Stimulated activated CD4-positive, alpha-beta T cell treated with anti-CD3 and anti-CD28 coated beads, Interleukin-12 subunit alpha, Interleukin-12 subunit beta, amount 100 ng/mL, for 24 hours (primary cell): ENCODE measurements at places on chromosomes 4 and X.

GRCh38 chr4:83125738-83126141, 11.2 kb upstream of the PLAC8 start:
- DNase-seq = no peak

DNA sequence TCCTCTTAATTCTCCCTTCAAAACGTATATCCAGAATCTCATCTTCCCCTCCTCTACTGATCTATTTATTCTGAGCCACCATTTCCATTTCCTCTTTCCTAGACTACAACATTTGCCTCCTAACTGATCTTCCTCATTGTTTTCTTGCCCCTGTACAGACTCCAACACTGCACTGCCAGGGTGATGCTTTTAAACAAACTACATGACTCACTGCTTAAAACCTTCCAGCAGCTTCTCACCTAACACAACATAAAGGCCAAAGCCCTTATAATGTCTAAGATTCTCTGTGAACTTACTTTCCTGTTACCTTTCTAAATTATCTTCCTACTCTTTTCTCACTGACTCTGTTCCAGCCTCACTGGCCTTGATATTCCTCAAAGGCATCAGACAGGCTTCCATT, 161.0 kb upstream of the HS3ST1 start:
- no peak for DNase-seq

DNA sequence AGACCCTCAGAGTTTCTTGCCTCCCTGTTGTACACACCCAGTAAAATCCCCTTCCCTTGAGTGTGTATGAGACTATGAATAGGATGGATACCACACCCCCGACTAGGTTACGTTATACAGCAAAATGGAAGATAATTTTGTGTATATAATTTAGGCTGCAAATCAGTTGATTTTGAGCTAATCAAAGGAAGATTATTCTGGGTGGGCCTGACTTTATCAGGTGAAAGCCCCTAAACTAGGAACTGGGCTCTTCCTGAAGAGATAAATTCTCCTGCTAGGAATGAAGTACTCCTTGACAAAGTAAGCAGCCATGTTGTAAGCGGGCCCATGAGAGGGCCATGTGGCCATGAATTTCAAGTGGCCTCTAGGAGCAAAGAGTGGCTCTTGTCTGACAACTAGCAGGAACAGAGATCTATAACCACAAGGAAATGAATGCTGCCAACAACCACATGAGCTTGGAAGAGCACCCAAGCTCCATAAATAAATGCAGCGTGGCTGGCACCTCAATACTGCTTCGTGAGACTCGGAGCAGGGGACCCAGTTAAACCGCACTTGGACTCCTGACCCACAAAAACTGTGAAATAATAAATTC, 646.4 kb downstream of the IL1RAPL1 start:
- DNase-seq = no peak

DNA sequence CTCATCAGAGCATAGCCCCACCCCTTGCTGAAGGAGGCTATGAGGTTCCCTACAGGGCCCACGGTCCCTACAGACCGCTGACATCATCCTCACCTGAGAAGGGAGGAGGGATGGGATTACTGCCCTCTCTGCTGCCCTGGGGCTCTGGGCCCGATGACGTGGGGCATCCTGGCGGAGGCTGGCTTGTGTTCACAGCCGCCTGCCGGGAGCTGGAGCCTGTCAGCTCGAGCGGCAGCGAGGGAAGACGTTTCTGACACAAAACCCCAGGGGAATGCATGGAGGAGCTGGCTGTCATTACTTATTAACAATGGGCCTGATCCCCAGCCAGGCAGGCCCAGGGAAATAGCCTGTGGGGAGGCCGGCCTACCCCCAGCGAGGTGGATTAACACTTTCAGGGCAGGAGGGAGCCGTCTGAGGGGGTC, 106.6 kb upstream of the ATP6AP2 start:
- DNase-seq = no peak

DNA sequence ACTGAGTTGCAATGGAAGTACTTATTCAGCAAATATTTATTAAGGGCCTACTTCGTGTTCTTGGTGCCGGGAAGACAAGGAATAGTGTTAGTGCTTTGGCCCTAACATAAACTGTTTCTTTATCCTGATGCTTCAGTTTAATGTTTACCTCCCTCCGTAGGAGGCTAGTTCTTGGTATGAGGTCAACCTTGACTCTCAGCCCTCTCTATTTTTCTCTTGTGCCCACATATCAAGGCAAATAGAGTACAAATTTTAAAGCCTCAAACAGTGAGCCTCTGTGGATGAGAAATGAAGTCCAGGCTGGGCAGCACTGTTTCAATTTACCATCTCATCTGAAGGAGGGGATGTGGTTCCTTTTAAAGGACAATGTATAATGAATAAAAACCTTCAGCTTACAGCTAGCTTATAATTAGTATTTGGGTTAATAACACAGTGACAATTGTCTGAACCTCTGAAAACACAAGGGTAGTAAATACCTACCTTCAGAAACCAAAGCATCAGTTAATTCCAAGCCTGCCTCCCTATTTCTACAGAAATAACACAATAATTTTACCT, 68.5 kb downstream of the SH3RF1 start:
- no peak for DNase-seq

DNA sequence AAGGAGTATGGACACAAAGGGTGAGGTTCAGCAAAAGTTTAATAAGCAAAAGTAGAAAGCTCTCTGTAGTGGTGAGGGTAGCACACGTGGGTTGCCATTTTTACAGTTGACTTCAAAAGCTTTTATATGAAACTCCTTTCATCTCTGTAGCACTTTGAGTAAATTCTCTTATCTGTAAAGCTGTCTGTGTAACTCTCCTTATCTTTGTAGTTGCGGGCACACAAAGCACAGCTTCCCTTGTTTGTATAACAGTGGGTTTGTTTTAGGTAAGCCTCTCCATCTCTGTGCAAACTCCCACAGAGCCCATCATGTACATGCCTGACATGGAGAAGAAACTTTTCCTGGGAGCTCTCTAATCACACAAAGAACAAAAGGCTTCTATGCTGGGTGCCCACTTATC, 325.9 kb upstream of the PABPC5 start:
- DNase-seq = no peak

DNA sequence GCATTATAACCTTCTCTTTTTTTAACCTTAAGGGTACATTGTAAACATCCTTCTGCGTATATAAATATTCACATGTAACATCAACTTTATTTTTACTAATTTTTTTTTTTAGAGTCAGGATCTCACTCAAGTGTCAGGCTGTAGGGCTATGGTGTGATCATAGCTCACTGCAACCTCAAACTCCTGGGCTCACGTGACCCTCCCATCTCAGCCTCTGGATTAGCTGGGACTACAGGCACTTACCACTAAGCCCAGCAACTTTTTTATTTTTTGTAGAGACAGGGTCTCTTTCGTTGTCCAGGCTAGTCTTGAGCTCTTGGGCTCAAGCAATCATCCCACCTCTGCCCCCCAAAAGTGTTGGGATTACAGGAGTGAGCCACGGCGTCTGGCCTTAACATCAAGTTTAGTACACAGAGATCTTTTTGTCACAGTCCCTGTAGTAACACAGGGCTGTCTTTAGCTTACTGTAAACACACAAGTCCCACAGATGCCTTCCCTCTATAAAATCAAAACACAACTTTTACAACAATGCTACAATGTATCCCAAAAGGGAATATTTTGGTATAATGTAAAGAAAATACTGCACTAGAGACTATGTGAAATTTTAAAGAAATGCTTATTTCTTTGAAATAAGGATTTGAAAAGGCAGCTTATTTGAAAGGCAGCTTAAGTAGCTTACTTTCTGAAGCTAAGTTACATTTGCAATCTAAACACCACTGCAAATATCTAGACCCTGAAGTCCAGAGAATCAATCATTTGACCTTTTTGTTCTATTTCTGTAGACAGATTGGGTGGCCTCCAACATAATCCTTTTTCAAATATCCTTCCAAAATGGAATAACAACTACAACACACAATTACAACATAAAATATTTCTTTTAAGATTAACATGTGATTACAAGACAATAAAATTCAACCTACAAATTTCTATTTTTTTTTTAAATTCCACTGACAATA, 116.0 kb downstream of the APBB2 start:
- no peak for DNase-seq
